ENCODE measurements at places on chromosomes 3 and 15.

DNA sequence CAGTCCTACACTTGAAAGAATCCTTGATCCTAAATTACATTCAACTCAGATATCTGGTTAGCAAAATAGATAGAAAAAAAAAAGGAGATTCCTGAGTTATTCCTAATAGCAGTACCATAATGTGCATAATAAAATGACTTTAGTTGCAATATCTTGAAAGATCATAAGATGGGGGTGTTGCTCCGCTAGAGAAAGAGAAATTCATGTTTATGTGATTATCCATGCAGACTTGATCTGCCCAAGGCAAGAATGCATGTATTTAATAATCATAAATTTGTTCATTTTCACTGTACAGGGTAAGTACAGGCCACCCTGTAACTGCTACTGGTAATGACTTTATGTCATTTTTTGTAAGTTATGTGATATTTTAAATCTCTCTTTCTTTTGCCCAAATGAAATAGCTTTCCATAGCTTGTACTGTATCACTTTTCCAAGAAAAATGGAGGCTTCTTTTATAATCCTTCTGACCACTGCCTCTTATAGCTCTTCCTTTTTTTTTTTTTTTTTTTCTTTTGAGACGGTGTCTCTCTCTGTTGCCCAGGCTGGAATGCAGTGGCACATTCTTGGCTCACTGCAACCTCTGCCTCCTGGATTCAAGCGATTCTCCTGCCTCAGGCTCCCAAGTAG, 84.6 kb downstream of the HCN4 start:
- DNase-seq: no peak

GRCh38 chr3:41126472-41126871, 72.8 kb upstream of the CTNNB1 start:
- DNase-seq: no peak

GRCh38 chr15:91534235-91534634, 319.3 kb upstream of the SLCO3A1 start:
- no peak for DNase-seq

GRCh38 chr3:172905451-172905850, 154.9 kb downstream of the ECT2 start:
- DNase-seq: no peak

- no peak for DNase-seq
These were observed 60.3 kb downstream of the CMSS1 start for GRCh38 chr3:99878005-99878404.

GRCh38 chr15:43534897-43535296, 17.5 kb downstream of the MAP1A start:
- no peak for DNase-seq

DNA sequence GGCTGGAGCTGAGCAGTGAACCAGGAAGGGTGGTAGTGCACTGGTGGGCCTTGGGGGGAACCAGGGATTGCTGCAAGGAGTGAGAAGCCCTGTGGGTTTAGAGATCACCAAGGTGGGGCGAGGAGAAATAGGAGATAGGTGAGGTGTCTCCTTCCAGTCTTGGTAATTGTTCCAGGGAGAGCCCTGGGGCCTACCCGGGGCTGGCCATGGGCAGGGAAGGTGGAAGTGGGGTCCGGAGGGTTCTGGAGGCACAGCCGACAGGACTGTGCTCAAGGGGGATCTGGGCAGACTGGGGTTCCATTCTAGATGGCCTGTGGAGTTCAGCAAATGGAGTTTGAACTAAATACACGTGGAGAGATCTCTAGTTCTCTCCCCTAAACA, 4.5 kb downstream of the CHST13 start:
- DNase-seq: no peak

- DNase-seq: peak; percentile 16
These were observed 16.6 kb downstream of the KLF15 start for GRCh38 chr3:126340596-126340942.

- DNase-seq: peak; percentile 69
These were observed 193.2 kb upstream of the TPRG1 start for GRCh38 chr3:188978421-188979171.

- no peak for DNase-seq
These were observed 359.7 kb downstream of the EFHB start for GRCh38 chr3:19574268-19574667.
